HS-5 (cell line): ENCODE measurements at places on chromosomes 7 and 10.

DNA sequence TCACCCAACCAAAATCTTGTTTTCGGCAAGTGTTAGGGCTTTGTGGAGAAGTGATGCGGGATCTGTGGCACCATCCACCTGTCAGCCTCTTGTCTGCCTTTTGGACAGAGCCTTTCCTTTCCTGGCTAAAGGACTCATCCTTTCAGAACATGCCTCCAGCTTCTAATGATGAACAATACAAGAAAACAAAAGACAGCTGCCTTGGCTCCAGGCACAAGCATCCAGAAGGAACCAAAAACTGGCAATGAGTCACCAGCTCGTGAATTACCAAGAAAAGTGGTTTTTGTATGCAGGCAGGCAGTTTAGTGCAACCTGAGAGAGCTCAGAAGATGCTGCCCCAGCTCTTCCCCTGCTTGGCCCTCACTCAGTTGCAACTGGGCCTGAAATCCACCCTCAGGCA, 84.6 kb upstream of the NAMPT start:
- no peak for DNase-seq

DNA sequence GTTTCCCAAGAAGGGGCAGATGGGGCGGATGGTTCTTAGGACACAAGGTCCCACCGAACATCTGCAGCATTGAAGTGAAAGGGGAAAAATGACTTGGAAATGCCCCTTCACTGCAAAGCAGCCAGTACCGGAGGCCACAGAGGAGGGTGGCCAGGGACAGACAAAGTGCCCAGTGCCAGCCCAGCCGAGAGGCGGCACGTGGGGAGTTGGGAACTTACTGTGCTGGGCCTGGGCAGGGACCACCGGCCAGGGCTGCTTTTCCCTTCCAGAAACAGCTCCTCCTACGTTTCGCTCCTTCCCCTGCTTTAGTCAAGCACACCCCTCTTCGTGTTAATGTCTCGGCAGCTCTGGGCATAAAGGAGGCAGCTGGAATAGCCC, 129.2 kb downstream of the TNS3 start:
- DNase-seq, result no peak

DNA sequence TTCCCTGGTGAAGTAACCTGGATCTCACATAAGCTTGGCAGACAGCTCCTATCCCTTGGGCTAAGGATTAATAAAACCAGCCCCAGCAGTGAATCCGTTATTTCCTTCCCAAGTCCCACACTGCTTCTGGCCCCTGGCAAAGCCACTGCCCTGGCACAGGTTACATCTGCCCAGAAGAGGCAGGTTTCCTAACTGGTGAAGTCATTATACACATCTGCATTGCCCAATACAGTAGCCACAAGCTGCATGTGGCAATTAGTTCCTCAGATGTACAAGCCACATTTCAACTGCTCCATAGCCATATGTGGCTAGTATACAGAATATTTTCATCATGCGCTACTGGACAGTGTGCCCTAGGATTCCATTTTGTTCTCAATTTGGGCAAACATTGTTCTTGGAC, 273.0 kb downstream of the GRM8 start:
- no peak for DNase-seq

- no peak for DNase-seq
Observed at GRCh38 chr10:26274391-26274790, 57.8 kb downstream of the GAD2 start.

DNA sequence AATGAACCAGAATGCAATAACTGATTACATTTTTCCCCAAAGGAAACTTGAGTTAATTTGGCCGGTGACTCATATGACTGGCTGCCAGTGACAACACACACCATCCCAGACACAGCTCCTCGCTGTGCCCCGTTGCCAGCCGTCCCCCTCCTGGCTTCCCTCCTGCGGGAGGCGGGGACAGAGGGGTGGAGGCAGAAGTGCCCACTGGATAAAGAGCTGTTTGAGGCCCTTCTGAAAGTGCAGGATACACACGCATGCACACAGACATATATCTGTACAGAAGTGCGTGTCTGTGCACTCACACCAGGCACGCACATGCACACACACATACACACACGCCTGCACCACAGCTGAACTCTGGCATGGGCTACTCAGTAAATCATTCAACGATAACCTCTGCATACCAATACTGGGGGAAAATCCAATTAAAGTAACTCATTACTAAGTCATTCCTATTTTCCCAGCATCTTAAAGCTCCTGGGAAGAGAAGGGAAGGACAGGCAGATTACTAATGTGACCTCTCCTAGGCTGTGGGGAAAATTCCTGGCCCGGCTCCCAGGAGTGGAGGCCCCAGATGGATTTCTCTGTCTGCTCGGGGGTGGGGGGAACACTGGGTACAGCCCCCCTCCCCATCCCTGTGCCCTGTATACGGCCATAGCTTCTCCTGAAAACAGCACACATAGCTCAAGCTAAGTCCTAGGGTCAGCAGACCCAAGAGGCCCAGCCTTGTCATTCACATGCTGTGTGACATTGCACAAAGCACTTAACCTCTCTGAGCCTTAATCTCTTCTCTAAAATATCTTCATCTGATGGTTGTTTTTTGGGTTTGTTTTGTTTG, 52.3 kb upstream of the MYL10 start:
- DNase-seq, result peak; percentile 66
